T-helper 1 cell (primary cell): ENCODE measurements at places on chromosomes 5 and 9.

DNA sequence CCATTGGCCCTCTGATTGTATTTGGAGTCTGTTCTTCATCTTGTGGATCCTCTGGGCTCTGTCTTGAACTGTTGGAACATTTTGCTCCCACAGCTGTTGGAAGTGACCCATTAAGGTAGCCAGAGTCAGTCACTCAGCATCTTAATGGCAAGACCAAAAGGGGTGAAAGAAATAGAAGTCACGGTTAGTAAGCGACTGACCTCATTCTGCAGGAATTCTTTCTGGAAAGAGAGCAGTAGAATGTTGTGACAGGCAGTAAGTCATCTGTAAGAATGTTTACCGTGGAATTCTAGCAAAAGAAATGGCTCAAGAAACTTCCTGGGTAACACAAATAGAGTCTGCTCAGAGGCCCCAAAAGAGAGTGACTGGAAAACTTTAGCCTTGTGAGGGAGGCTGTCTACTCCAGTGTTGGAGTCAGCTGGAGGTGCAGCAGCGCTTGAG, 28.6 kb upstream of the TNC start:
- DNase-seq = no peak

DNA sequence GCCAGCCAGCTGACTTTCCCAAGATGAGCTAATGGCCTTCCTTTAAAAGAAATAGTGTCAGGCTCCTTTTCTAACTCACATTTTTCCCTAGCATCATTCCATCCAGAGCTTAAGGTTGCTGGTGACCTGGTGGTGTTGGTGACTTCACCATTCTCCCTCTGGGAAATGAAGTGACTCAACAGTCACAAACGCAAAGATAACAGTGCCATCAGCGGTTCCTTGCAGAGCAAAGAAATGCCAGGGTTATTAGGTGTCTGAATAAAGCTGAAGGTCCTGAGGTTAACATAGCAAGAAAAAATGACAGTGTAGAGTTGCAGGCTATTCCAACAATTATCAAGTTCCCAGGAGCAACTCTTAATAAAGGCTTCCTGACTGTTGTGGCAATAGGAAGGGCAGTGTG, 111.8 kb upstream of the SLC44A1 start:
- DNase-seq = no peak

GRCh38 chr5:169856571-169856970, 123.7 kb downstream of the INSYN2B start:
- DNase-seq = no peak

DNA sequence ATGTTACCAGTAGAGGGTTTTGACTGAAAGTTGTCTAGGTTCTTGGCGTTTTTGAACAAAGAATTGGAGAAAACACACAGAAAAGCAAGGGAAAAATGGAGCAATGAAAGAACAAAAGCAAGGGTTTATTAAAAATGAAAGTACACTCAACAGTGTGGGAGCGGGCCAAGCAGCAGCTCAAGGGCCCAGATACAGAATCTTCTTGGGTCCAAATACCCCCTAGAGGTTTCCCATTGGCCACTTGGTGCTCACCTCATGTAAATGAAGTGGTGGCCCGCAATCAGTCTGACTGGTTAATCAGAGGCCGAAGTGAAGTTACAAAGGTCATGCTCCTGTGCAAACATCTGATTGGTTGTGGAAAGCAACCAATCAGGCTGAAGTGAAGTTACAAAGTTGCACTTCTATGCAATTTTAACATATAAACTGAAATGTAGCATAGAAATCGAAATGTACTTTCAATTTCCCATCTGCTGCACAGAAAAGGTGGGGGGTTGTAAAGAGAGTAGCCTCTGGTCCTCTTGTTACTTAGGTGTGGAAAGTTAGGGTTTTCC, 1.9 kb upstream of the GM2A start:
- DNase-seq = no peak

DNA sequence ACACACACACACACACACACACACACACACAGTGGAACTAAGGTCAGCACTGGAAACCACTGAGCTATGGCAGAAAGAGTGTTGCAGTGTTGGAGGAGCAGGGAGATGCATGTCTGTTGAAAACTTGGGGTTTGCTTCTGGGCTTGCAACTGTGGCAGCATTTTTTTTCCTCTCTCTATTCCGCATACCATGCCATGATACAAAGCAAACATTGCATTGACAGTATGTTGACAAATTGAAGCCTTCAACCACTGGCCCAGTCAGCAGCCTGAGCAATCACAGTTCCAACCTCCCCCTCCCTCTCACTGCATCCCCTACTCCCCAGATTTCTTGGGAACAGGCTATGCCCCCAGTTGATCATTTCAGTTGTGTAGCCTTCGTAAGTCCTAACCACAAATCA, 478.1 kb upstream of the WWC1 start:
- DNase-seq = no peak
